ENCODE measurements at places on chromosomes 2 and 18.

DNA sequence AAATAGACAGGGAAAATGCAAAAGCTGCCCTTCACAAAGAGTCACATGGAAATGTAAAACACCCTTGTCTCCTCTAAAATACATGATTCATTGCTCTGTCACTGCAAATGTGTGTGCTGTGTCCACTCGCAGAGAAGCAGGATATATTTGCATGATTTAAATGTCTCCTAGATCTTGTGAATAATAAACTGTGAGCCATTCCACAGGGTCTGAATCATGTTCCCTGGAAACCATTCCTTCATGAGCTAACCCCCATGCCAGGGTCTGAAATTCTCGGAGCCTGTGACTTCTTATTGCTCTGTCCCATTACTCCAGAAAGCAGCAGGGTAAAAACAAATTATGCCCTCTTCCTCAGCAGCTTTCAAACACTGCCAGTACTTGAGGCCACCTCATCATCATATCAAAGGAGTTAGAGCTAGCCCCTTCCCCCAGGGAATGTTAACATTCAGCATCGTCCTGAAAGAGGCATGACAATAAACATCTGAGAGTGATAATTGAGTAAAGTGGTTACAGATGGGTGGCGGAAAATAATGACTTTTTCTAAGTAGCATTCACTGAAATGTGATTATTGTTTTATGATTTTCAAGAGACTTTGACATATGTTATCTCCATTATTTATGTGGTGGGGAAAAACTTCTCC lies 11.7 kb upstream of the CNGA3 start:
- peak; percentile 45 for DNase-seq

GRCh38 chr18:7303316-7304060 lies 72.6 kb downstream of the LRRC30 start:
- no peak for DNase-seq

DNA sequence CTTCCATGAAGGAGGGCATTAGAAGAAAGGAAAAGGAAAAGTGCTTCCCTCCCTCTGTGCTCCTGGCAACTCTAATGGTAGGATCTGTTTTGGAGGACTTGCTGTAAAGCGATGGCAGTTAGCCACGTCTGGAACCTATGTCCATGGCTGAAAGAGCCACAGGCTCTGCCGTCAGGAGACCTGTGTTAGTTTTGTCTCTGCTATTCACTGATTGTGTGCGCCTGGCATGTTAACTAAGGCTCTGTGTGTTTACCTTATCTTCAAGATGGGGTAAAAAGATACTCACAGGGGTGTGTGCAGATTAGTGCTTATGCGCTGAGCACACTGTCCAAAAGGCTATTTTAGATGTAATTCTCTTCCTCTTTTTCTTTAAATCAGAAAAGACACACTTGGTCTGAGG lies 109.8 kb upstream of the LTBP1 start:
- no peak for DNase-seq

DNA sequence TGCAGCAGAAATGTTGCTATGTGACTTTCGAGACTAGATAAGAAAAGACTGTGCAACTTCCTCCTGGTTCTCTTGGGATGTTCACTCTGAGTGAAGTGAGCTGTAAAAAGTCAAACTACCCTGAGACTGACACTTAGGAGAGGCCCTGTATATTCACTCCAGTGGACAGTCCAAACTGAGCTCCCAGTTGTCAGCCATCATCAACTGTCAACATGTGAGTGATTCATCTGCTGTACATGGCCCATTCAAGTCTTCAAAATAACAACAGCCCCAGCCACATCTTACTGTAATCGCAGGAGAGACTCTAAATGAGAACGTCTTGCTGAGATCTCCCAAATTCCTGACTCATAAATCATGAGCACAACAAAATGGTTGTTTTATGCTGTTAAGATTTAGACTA lies 8.5 kb upstream of the UNC80 start:
- no peak for DNase-seq

GRCh38 chr2:230790981-230791380 lies 73.8 kb upstream of the ITM2C start:
- DNase-seq = no peak

- no peak for DNase-seq
Observed at GRCh38 chr2:240524963-240525718, 32.6 kb downstream of the ANKMY1 start.
